Spinal cord (tissue), 10 donors: ENCODE measurements at places on chromosomes 4 and X.
A peak's percentile ranks its signal among the peaks of the same experiment; 100 is the strongest.

- no peak for DNase-seq
These were observed 135.5 kb downstream of the ARHGAP24 start for GRCh38 chr4:85610450-85610849.

GRCh38 chr4:95073646-95074045, 315.9 kb downstream of the BMPR1B start:
- no peak for DNase-seq

DNA sequence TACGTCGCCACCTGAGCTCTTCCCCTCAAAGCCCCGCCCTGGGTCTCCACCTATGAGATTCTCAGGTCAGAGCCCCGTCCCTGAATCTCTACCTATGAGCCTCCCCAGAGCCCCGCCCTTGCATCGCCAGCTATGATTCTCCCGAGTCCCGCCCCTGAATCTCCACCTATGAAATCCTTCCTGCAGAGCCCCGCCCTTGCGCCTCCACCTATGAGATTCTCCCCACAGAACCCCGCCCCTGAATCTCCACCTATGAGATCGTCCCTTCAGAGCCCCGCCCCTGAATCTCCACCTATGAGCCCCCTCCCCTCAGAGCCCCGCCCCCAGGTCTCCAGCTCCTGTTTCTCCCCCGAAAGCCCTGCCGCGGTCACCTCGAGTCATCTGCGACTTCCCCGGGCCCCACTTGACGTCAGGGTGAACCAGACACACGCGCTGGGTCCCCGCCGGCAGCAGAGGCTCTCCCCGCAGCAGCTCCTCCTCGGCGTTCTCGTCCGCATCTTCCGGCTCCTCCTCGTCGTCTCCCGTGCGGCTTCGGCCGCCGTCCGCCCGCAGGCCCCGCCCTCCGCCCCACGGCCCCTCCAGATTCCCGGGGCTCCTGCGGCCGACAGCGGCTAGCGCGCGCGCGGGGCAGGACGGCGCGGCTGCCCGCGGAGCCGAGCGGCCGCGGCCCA, 393 bp downstream of the GTPBP6 start:
- peak; percentile 93 for DNase-seq

DNA sequence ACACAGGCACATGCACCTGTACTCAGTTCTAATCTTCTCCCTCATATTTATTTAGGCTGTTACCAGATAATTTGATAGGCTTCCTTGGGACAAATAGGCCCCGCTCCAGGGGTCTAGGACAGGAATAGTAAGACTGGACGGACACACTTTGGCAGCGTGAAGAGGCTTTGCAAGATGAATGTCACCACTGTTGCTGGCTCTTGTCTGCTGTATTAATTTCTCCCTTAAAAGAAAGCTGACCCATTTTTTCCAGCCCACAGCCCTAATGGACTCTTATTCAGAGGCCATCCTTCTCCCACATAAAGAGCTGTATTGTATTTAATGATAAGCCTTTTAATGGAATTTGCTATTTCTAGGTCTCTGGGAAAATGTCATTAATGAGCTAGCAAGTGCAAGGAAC, 18.0 kb downstream of the FAM184B start:
- DNase-seq, result peak; percentile 53

DNA sequence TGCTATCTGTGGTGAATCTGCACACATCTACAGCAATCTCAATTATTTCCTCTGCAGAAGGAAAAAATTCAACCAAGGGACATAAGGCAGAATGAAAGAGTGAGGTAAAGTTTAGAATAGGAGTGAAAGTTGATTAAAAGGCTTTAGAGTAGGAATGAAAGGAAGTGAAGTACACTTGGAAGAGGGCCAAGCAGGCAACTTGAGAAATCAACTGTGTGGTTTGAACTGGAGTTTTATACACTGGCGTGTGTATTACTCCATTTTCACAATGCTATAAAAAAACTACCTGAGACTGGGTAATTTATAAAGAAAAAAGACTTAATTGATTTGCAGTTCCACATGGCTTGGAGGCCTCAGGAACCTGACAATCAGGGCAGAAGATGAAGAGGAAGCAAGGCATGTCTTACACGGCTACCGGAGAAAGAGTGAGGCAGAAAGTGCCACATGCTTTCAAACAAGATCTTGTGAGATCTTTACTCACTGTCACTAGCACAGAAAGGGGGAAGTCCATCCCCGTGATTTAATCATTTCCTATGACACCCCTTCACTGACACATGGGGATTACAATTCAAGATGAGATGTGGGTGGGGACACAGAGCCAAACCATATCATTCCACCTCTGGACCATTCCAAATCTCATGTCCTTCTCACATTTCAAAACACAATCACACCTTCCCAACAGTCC, 234.8 kb downstream of the IL15 start:
- DNase-seq, result no peak

GRCh38 chr4:56656346-56656643, 24.8 kb downstream of the HOPX start:
- DNase-seq, result peak; percentile 65

- DNase-seq, result no peak
These were observed 125.0 kb downstream of the TEX13C start for GRCh38 chrX:125444659-125445058.

DNA sequence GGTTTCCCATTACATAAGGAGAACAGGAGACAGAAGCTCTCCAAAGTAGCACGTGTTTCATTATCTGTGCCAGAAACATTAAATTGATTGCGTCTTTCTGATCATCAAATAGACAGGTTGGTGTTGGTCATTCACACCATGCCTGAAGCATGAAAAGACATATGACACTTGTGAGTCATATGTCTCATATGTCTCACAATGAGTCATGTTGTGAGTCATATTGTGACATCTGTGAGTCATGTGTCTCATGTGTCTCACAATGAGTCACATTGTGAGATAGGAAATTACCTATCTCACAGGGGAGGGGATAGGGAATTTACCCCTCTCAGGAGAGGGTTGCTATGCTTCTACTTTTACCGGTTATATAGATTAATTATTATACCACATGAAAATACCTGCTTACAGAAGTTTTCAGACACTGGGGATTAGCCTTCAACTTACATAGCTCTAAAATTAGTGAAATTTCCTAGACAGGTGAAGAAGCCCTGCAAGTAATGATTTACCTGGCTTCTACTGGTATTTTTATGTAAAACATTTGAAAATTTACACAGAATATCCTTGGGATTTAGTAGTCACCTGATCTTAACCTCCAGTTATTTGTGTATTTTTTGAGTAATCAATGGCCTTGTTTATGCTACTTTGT, 80.8 kb downstream of the NPFFR2 start:
- no peak for DNase-seq

GRCh38 chr4:142614621-142615323, 231.3 kb downstream of the INPP4B start:
- DNase-seq, result no peak

DNA sequence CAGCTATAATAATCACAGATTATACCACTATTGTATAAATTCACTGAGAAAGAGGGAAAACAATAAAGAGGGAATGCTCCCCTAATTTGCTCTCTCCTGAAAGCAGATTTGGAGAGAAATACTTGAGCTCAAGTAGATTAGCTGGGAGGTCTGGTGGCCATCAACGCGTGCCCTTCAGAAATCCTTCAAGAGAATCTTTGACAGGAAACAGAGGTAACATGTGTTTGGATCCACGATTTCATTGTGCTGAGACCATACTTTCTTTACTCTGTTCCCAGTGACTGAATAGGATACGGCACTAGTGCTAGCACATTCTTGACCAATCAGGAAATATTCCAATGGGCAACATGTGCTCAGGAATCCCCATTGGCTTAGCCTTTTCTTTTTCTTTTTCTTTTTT, 1395.3 kb downstream of the RAPGEF2 start:
- no peak for DNase-seq

DNA sequence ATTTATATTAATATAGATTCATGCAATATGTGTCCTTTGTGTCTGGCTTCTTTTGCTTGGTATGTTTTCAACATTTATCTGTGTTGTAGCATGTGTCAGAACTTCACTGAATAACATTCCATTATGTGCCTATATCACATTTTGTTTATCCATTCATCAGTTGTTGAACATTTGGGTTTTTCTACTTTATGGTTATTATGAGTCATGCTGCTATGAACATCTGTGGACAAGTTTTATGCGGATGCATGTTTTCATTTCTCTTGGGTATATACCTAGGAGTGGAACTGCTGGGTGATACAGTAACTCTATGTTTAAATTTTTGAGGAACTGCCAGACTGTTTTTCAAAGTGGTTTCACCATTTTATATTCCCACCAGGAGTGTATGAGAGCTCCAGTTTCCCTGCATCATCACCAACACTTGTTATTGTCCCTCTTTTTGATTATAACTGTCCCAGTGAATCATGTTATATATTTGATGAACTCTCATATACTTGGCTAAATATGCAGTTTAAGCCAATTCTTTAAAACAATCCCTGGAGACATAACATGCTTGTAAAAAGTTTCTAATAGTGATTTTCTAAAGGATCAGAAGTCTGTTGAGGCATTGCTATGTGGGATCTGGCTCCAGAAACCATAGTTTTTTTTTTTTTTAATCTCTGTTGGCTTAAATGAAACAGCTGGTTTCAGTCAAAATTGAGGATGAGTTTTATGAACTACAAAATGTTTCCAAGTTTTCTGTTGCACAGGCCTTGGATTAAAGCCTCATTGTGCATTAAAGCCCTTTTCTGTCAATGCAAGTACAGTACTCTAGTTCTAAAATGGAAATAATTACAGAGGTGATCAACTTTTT, 21.6 kb upstream of the REPS2 start:
- no peak for DNase-seq

DNA sequence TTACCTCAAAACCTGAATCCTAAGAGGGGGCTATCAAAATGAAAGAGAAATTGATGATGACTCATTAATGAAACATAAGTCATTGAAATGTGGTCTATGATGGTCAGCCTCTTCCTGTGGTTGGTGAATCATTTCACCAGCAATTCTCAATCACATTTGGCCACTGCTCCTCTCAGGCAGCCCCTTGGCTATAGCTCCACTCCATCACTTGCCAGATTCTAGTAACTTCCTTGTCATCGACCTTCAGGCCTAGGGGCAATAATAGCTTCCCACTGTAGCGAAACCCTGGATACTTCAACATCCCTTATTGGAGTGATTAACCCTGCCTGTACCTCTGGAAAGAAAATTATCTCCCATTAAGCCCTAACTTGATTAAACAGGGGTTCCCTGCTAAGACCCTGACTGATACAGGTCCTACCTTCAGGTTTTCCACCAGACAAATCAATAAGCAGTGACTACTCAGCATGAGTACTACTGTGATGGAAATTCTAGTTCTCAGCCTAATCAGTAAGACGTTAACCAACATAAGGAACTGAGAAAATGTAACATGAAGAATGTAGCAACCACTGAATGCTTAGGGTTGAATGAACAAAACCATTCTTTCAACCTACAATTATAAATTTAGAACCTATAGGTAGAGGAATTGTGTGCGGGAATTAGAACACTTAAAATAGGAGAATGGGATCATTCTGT, 30.4 kb downstream of the ADH7 start:
- DNase-seq, result no peak

GRCh38 chr4:73663576-73663975, 43.3 kb upstream of the RASSF6 start:
- no peak for DNase-seq
